Ovary (tissue), 10 donors: ENCODE measurements at places on chromosomes 1 and 21.

- no peak for DNase-seq
These were observed 145.7 kb upstream of the PRMT6 start for GRCh38 chr1:106910798-106911197.

- DNase-seq: no peak
These were observed 410.7 kb downstream of the DSCAM start for GRCh38 chr21:40436261-40436660.

- DNase-seq: no peak
These were observed 66.8 kb downstream of the LUZP1 start for GRCh38 chr1:23101887-23102286.

GRCh38 chr1:234111458-234112142, 207.1 kb downstream of the SLC35F3 start:
- no peak for DNase-seq
